ENCODE measurements at places on chromosomes 16 and 17. TPM values are rescaled to one million over a fixed set of nuclear protein-coding genes. Genes with fewer than 3 reads are reported as not detected.

CSH2 gene
- not detected for total RNA-seq

SCN4A gene
- total RNA-seq: 2.2 TPM

CDT1 gene
- total RNA-seq: 2.1 TPM

SLC9A5 gene
- 0.86 TPM for total RNA-seq

RAPGEFL1 gene
- total RNA-seq: 138 TPM

HSD11B2 gene
- total RNA-seq: 5.6 TPM

MPP3 gene
- total RNA-seq: 11.8 TPM

ADAD2 gene
- total RNA-seq: 0.42 TPM

FAM171A2 gene
- total RNA-seq: 0.78 TPM

CRYBA1 gene
- total RNA-seq: not detected

DNAI2 gene
- total RNA-seq: not detected

MEIOC gene
- total RNA-seq: not detected

CBFA2T3 gene
- total RNA-seq: 11.2 TPM

KRT23 gene
- total RNA-seq: 3.9 TPM

TP53TG3F gene
- not detected for total RNA-seq

OR3A3 gene
- not detected for total RNA-seq

RNF151 gene
- total RNA-seq: not detected

ZSCAN10 gene
- total RNA-seq: not detected

RTN4RL1 gene
- 6.7 TPM for total RNA-seq

WFIKKN2 gene
- total RNA-seq: 0.21 TPM

IGFALS gene
- not detected for total RNA-seq

MMP25 gene
- 0.78 TPM for total RNA-seq

IL34 gene
- total RNA-seq: 3.7 TPM

CYGB gene
- 24.6 TPM for total RNA-seq

MYH8 gene
- total RNA-seq: not detected

SLC22A31 gene
- total RNA-seq: 2.5 TPM

APRT gene
- total RNA-seq: 152 TPM

C16orf89 gene
- 10.0 TPM for total RNA-seq

ZDHHC1 gene
- 14.3 TPM for total RNA-seq

CBX4 gene
- 36.7 TPM for total RNA-seq

KRTAP2-2 gene
- total RNA-seq: not detected

CES5A gene
- total RNA-seq: 0.39 TPM

TMEM238L gene
- total RNA-seq: 12.4 TPM

GPRC5B gene
- 23.2 TPM for total RNA-seq

ITGB3 gene
- 13.2 TPM for total RNA-seq

DOC2A gene
- 3.1 TPM for total RNA-seq

MYO1D gene
- 75.8 TPM for total RNA-seq

PRAC1 gene
- not detected for total RNA-seq
